ENCODE measurements at places on chromosomes 1 and 21.

- no peak for DNase-seq
These were observed 60.9 kb upstream of the TARBP1 start for GRCh38 chr1:234539666-234540403.

DNA sequence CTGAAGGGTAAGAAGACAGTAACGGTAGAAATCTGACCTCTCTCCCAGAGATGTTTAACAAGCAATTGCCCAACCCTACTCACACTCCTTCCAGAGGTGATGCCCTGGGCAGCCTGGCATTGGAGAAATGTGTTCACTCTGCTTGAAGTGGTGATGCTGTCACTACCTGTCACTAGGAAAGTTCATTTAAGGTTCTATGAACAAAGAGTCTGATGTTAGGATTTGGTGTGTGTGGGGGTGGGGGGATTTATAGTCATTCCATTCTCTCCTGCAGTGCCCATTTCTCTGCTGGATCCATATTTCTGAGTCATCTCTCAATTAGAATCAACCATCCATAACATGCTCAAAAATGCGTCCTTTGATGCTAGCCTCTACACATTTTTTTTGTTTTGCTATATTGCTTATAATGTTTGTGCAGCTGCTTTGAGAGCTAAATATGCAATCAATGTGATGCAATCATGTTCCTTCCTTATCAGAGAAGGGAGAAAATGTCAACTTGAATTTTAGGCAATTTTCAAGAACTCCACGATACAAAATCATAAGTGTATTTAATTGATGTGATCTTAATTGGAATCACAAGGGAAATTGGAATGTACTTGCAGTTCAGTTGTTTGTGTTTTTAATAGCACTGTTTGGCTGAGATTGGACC is 173.9 kb downstream of the DUSP10 start:
- DNase-seq, result no peak

- DNase-seq, result no peak
These were observed 30.1 kb upstream of the PARP1 start for GRCh38 chr1:226438007-226438406.

DNA sequence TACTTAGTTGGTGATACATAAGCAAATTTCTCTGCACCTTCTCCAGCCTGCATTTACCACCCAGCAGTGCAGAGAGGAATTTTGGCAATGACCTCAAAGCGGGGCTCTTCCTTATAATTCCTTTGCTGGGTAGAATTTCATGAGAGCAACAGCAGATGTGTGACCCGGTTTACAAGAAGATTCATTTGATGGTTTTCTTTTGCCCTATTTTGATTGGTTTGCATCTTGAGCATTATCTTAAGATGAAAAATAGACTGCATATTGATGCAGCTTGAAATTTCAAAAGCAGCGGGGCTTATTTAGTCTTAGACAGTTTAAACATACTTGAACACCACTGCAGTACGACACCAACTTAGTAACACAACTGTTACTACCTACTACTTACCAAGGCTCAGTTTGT is 378.9 kb downstream of the TTLL7 start:
- DNase-seq, result no peak

GRCh38 chr1:162055062-162055461 is 14.4 kb upstream of the NOS1AP start:
- peak; percentile 64 for DNase-seq

Data from non-pigmented ciliary epithelial cell (primary cell).